AG04449 (cell line): ENCODE measurements at places on chromosomes 7 and 10.

GRCh38 chr7:111985798-111986197 is 220.4 kb downstream of the DOCK4 start:
- DNase-seq, result no peak

GRCh38 chr10:31071232-31072005 is 39.8 kb upstream of the ZNF438 start:
- DNase-seq, result no peak

DNA sequence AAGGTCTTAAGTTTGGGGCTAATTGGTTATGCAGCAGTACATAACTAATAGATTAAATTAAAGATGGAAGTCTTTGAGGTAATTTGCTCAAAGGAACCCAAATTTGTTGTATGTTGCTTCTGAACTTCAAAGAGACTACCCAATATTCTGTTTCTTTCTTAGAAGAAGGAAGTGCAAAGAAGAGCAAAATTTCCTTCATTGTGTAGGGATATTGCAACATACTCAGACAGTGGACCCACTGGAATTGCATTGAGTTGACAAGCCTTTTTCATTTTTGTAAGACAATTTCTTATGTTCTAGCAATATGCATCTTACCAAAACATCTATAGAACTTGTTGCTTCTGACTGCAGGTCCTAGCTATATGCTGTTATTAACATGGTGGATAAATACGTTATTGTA is 527.8 kb downstream of the SH2D4B start:
- no peak for DNase-seq

DNA sequence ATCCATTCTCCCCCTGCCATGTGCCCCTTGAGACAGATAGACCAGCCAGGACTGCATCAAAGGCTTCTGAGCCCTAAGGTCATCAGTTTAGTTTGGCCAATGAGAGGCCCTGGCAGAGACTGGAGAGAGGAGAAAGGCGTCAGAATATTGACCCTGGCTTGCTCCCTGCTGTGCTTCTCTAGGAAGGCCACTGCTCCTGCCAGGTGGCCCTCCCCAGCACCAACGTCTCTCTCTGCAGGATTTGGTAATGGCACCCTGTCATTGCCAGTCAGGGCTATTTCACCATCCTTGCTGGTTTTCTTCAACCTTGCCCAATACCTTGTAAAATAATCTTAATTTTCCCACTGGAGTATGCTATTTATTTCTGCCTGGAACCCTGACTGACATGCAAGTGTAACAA is 38.8 kb upstream of the ZRANB1 start:
- no peak for DNase-seq

DNA sequence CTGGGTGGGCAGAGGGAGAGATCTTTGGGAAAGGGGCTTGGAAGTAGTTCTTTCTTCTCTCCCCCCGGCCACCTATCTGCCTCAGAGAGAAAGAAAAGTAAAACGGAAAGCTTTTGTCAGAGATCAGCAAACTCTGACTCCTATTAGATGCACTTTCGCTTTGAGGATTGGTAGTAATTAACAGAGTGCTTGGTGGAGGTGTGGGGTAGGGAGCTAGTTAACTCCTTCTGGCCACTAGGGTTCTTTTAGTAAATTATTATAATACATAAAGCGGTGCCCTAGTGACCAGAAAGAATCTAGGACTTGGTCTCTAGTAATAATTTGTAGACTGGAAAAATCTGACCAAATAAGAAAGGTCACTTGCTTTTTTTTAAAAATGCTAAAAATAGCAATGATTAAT is 54.6 kb downstream of the CPVL start:
- no peak for DNase-seq

DNA sequence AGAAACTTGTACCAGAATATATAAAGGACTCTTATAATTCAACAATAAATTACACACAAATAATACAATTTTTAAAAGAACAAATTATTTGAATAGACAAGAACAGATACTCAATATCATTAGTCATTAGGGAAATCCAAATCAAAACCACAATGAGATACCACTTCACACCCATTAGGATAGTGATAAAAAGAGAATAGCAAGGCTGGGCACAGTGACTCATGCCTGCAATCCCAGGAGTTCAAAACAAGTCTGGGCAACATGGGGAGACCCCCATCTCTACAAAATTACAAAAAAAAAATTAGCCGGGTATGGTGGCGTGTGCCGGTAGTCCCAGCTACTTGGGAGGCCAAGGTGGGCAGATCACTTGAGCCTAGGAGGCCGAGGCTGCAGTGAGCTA is 52.2 kb upstream of the KCNIP2 start:
- DNase-seq, result no peak

DNA sequence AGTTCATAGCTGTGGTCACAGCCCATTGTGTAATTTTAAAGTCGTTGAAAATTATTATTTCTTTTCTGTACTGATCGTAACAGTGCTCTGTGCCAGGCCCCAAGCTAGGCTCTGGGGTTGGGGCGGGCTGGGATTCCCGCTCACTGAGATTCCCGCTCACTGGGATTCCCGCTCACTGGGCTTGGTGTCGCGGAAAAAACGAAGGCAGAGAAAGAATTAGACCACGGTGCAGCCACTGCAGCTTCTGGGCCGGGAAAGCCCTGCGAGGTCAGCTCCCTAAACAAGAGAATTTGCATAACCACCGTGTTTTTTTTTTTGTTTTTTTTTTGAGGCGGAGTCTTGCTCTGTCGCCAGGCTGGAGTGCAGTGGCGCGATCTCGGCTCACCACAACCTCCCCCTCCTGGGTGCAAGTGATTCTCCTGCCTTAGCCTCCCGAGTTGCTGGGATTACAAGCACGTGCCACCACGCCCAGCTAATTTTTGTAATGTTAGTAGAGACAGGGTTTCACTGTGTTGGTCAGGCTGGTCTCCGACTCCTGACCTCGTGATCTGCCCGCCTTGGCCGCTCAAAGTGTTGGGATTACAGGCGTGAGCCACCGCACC is 31.2 kb downstream of the FOXK1 start:
- DNase-seq, result no peak

DNA sequence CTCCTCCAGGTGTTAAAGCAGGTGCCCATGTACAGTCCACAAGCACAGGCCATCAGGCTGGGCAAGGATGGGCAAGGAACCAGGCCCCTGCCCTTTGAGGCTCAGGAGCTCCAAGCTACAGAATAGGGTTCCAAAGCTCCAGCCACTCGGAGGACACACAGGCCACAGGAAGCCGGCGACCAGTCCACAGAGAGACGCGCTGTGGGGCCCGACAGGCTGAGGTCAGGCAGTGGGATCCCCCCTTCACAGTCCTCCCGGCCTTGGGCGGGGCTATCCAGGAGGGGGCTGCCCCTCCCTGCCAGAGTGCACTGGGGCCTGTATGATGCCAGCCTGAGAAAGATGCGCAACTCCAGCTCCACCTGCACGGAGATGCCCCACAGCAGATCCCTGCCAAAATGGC is 34.0 kb downstream of the MAD1L1 start:
- DNase-seq, result no peak

DNA sequence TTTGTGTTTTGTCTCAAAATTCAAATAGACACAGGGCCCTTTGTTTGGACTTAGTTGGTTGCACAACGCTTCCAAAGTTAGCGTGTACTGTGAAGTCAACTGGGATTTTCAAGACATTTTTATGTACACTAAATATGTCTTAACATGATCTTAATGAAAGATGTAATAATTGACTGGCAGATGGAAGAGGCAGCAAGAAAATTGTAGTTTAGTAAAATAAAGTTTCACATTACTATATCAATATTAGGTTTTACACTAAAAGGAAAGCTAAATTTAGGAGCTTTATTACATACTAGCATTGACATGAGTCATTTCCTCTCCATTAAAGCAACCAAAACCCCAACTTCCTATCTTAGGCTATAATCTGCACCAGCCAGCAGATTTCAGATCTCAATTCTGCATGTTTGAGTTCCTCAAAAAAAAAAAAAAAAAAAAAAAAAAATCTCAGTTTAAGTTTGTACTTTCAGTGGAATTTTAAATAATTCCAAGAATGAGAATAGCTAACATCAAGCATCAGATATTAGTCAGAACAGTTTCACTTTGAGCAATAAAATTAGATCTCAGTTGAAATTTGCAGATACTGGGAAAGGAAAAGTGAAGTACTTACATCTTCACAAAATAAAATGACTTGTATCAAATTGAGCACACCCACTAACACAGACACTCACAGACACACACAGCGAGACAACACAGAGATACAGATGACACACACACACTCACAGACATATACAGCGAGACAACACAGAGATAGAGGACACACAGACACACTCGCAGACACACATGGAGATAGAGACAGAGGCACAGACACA is 346.6 kb upstream of the KLF6 start:
- DNase-seq, result peak; percentile 86

DNA sequence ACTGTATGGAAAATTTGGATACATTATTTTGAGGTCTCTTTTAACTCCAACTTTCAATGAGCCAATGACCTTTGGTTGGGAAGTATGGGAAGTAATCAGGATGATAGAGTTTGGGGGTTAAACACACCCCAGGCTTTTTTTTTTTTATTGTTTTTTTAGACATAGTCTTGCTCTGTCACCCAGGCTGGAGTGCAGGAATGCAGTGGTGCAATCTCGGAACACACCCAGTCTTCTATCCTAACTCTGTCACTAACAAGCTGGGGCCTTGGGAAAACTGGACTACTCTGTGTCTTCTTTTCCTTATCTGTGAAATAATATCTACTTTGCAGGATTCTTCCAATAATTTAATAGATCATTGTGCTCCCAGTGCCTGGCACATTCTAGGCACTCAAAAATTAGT is 37.6 kb upstream of the AGBL3 start:
- no peak for DNase-seq

DNA sequence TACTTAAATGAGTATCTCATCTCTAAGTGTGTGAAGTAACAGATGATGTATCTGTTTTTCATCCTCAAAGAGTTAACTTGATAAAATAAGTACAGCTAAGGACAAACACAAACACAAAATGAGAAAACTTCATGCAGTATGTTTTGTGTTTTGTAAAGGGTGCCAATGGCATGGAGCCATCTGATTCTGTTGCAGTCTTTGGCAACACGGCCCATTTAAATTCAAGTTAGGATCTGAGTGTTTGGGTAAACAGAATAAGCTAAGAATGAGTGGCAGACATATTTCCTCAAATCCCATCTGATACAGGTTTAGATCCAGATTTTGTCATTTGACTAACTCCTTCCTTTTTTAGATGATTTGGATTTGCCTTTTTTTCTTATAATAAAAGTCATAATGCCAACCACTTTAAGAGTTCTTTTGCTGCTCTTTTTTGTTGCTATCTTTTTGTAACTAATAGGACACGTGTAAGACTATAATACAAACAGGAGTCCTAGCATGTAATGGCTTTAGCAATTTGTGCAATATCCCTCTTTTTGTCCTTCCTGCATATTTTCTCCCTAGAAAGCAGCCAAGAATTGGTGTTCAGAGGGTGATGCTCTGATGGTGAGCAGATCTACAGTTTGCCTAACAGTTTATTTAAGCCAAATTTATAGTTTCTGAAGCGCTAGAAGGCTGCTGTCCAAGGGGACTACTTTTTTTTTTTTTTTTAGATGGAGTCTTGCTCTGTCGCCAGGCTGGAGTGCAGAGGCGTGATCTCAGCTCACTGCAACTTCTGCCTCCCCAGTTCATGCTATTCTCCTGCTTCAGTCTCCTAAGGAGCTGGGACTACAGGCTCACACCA is 18.9 kb upstream of the ACTA2 start:
- DNase-seq, result no peak

GRCh38 chr10:50396491-50397311 is 145.4 kb upstream of the ASAH2 start:
- DNase-seq, result no peak

GRCh38 chr10:113435881-113436280 is 117.0 kb upstream of the HABP2 start:
- no peak for DNase-seq

DNA sequence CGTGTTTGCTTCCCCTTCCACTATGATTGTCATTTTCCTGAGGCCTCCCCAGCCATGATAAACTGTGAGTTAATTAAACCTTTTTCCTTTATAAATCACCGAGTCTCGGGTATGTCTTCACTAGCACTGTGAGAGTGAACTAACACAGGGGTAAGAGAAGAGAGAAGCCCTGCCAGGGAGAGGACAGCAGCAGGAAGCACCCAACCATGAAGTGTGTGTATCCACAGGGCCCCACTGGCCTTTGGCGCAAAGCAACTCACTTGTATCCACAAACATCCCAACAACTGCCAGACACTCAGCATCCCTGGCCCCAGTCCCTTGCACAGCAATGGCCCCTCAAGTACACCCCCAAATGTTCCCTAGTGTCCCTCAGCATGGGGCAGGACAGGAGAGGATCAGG is 115.1 kb downstream of the MAD1L1 start:
- no peak for DNase-seq

DNA sequence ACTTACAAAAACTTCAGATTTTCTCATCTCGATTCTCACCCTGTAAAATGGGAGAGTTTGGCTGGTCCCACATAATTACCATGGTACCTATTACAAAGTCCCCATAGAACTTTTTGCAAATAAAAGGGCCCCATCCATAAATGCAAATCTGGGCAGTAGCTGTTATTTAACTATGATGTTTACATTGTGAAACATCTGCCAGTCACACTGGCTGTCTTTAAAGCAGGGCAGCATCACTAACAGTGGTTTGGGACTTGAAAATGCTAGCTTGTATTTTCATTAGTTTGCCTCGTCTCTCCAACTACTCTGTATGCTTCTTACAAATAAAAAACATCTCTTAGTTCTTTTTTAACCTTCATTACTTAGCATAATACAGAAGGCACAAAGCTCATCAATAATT is 240.7 kb downstream of the FZD1 start:
- no peak for DNase-seq

GRCh38 chr10:119616882-119617570 is 20.3 kb upstream of the TIAL1 start:
- no peak for DNase-seq
